Caudate nucleus (tissue), 63 donors: ENCODE measurements at places on chromosomes 13 and 19.

GRCh38 chr13:40799508-40799907, 10.1 kb downstream of the SLC25A15 start:
- no peak for DNase-seq

DNA sequence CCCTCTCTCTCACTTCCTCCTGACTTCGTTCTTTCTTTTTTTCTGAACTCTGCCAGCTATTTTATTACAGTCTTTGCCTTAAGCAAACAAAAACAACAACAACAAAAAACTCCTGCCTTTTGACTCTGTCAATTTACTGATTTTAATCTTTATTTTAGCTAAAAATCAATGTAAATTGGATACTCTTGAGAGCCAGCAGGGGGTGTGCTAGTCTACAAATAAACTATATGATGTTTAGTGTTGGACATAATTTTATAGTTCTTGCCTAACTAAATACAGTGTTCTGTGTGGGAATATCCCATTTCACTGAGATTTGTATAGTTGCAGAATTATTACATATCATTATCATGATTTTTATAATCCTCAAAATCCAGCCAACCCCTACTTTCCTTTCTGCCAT, 1199.9 kb upstream of the SPRY2 start:
- DNase-seq, result no peak

GRCh38 chr13:89750371-89750770, 1597.1 kb upstream of the MIR17HG start:
- DNase-seq, result no peak

GRCh38 chr19:54928299-54928698, 19.0 kb downstream of the NLRP7 start:
- no peak for DNase-seq

- no peak for DNase-seq
These were observed 98.3 kb downstream of the SLC7A1 start for GRCh38 chr13:29497137-29497654.

- peak; percentile 52 for DNase-seq
These were observed 727 bp downstream of the CERS1 start for GRCh38 chr19:18895038-18895823.

DNA sequence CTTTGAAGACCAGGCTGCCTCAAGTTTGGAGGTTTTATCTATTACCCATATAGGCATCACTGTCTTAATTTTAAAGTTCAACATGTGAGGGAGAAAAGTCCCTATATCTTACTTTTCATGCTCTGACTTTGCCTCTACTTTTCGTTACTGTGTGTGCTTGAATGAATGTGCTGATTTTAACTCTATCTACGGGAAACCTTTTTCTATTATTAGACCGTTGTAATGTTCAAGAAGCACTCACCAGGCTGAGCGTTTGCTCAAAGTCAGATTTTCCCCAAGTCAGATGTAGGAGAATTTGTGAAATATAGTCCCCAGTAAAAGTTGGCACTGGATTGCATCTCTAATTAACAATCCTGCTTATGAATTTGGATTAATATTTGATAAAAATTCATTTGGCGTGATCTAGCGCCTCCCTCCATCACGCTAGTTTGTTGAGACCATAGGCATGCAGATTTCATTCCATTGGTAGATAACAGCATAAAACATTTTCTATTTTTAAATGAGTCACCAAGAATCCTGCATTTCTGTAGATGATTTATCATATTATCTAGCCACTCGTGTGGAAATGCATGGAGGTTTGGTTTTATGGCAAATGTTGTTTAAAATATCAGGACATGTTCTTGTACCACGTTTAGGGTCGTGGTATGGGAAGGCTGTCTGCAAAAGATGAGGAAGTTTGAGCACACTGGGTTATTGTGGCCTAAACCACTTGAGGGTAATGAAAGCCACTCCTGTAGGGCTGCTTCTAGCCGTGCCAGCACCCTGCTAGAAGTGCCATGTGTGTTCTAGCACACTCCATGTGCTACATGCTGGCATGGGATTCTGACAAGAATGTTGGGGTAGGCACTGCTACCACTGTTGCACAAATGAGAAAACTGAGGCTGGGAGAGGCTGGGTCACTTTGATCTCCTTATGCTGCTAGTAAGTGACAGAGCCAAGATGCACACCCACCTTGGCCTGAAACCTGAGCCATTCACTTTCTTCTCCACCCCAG, 179.4 kb downstream of the FGF9 start:
- DNase-seq, result no peak
